Activated gamma-delta T cell treated with Interleukin-2 at 50 U/mL for 16 hours (primary cell): ENCODE measurements at places on chromosomes 6 and 20.

GRCh38 chr6:114068771-114069170 is 97.8 kb upstream of the HDAC2 start:
- no peak for DNase-seq

- DNase-seq = no peak
Measured at GRCh38 chr20:51678026-51678697, 90.0 kb downstream of the ATP9A start.

DNA sequence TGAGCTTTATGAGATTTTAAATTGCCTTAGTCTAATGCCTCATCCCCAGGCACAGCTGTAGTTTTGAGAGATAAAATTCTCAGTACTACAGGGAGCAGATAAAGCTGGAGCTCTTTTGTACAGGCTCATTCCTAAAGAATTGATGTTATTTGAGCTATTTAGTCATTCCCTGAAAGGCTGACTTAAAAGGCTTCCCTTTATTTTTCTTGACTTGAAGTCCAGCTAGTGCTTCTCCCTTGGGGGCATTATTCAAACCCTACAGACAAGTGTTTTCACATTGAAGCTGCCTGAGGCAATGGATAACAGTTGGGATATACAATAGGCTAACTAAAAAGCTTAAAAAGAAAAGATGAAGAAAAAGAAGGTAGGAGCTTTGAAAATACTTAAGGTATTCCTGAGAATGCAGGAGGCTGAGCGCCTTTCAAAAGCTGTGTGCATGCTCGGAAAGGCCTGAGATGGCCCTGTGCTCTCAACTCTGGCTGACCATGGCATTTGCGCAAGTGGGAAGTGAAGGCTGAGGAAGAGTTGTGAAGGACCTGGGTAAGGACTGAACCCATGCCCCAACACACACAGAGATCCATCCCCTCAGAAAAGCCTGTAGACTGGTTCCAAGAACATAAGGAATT is 315.1 kb downstream of the SMOC2 start:
- no peak for DNase-seq

- DNase-seq = no peak
Measured at GRCh38 chr6:136166815-136167214, 83.3 kb downstream of the MTFR2 start.

DNA sequence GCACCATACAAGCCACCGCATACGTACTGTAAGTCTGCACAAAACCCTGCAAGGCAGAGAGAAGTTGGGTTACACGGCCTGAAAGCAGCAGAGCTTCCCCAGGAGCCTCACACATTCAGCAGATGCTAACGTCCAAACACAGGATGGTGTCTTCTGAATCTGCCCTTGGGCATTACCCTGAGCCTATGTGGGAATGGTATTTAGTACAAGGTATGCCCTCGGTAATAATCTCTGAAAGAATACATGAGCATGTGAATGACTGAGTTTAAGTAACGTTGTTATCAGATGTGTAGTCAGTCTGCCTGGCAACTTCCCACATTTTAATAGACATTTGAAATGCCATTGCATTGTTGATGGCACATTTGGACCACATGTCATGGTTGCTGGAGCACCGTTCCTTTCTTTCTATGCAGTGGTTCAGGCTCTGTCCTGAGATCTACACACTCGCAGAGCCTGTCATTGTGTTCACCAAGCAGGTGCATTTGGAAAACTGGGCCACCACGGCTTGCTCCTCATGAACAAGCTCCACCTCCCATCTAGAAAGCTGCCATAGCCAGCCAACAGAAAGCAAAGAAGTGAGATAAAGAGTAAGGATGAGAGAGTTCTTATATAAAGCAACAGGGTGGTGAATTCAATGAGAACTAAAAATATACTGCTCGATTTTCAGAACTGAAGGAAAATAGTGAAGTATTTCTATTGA is 136.5 kb upstream of the GGTLC1 start:
- no peak for DNase-seq

GRCh38 chr6:124066946-124067552 is 263.4 kb downstream of the NKAIN2 start:
- no peak for DNase-seq

- DNase-seq = no peak
Measured at GRCh38 chr6:87945966-87946365, 101.7 kb upstream of the SPACA1 start.

GRCh38 chr6:158206740-158207421 is 38.7 kb downstream of the GTF2H5 start:
- DNase-seq = no peak

DNA sequence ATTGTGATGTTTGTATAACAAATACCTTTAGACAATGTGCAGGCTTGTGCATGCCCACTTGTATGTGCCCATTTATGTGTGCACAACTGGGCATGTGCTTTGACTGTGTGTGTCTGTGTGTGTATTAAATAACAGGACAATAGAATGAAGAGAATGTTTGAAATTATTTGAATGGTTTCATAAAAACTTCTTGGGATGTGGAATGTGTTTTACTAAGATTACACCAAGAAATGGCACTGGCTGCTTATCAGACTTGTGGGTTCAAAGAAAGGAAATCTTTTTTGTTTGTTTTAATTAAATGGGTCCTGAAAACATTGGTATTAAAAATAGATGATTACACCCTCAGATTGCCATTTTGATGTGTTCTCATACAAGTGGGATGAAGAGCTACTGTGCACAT is 191.6 kb upstream of the CCN2 start:
- no peak for DNase-seq

- no peak for DNase-seq
Measured at GRCh38 chr6:52186075-52186474, at the start of gene IL17A. IL17A (plus strand) TSS chr6:52186375; CDS start chr6:52186432, 57 bp downstream.

DNA sequence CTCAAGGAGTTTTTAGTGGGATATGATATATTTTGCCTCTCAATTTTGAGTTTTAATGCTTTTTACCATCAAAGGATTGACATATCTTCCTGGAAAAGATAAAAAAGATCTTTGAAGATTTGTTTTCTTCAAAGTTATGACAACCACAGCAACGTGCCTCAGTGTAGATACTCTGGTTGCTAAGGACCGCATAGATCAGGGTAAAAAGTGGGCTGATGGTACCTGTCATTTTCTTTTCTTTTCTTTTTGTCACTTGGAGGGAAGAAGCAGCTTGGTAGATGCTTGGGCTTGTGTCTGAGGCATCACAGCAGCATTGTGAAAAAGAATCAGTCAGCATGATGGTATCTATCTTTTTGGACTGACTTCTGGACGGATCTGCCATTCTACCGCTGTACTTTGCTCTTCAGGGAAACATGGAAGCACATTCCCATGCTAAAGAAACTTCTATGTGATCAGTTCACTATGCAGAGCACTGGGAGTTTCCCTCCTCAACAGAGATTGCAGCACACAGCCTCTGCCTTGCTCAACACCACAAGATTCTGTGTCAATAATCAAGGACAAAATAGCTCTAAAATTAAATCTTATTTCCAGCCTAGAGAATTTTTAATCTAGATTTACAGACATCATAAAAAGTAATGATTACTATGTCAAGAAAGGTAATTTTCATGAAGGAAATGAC is 54.8 kb upstream of the SGK1 start:
- no peak for DNase-seq

- no peak for DNase-seq
Measured at GRCh38 chr6:42313038-42313437, 95.4 kb upstream of the MRPS10 start.

GRCh38 chr6:12097791-12098190 is 85.7 kb downstream of the HIVEP1 start:
- no peak for DNase-seq

DNA sequence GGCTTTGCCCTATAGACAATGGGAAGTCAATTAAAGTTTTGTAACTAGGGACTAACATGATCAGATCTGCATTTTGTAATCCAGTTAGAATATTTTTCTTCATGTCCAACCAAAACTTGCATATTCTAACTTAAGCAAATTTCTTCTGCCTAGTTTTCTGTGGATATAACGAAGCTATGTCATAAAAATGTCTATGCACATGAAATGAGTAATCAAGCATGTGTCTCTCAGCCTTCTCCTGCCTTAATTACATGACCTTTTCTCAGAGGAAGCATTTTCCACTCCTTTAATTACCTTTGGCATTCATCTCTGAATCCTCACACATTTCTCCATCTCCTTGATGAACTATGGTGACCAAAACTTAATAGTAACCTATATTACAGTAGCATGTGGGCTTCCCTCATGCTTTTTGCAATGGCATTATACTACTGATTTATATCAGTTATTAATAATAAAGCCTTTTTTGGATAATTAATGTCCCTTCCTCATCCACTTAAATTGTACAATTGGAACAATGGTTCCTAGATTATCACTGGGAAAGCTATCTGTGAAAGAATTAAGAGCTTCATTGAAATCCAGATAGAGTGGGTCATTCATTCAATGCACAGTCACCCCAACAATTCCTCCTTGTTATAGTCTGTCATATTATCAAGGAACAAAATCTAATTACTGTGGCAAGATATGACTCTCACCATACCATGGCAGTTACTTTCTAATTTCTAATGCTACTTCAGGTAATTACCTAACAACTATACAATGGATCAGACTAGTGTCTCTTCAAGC is 19.1 kb upstream of the FBXO9 start:
- DNase-seq = no peak

- DNase-seq = no peak
Measured at GRCh38 chr6:53811746-53812145, 16.9 kb downstream of the LRRC1 start.

GRCh38 chr20:50013976-50014375 is 31.2 kb downstream of the SNAI1 start:
- DNase-seq = no peak

GRCh38 chr20:49187851-49188641 is at the start of gene STAU1:
STAU1 (minus strand) TSS chr20:49188334; CDS start chr20:49166201, 22,133 bp downstream.
- DNase-seq = peak; percentile 91

DNA sequence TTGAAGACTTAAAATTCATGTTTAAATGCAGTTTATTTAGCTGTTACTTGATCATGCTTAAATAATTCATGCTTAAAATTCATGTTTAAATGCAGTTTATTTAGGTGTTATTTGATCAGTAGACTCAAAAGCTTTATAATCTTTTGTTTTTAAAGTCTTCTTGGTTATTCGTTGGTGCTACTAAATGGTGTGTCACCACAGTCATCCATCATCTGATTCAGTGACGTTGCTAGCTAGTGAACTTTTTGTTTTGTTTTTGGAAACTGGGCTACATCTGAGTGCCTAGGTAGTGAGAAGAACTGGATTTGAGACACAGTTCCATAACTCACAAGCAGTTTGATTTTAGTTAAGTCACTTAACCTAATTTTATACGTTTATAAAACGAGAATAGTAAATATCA is 20.9 kb downstream of the SCAF8 start:
- DNase-seq = no peak

DNA sequence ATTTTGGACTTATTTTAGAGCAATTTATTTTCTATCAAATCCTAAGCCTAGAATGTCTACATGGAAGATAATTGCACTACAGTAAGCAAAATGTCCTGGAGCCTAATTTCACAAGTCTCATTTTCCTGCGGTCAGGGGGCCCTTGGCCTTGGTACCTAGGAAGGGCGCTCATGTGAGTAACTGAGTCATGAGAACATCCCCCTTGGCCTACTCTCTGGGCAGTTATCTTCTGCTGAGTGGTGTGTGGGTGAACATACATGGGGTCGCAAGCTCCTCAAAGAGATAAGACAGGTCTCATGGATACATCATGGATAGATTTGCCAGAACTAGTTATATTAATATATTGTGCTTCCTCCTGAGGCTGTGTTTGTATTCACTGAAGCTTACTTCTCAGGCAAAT is 211.2 kb upstream of the MARCKS start:
- no peak for DNase-seq

- DNase-seq = no peak
Measured at GRCh38 chr6:169425628-169426370, 172.2 kb upstream of the THBS2 start.

GRCh38 chr6:79750806-79751205 is 119.7 kb downstream of the SH3BGRL2 start:
- DNase-seq = no peak

- DNase-seq = no peak
Measured at GRCh38 chr6:3664625-3665041, 86.9 kb downstream of the PXDC1 start.

- no peak for DNase-seq
Measured at GRCh38 chr6:165744555-165745228, 81.7 kb upstream of the PDE10A start.
